ENCODE measurements at places on chromosomes 3 and 15.

- DNase-seq = no peak
These were observed 26.3 kb downstream of the NDUFB4 start for GRCh38 chr3:120622457-120622856.

- DNase-seq = peak; percentile 29
These were observed 617.4 kb downstream of the CADM2 start for GRCh38 chr3:85576091-85576690.

DNA sequence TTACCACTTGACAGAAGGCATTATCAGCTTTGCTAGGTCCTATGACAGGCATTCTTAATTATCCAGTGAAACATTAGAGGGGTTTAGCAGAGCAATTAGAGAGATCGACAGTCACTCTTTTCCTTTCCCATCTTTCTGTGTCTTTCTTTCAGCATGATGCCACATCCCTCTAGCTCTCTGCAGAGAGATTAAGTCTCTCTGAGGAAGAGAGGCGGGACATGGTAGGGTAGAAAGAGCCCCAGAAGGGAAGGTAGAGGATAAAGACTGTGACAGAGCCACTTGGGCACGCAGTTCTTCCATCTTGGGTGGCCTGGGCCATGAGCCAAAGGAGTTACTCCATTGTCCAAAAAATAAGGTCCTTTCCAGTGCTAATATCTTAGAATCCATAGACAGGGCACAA is 55.8 kb downstream of the HHLA2 start:
- no peak for DNase-seq

DNA sequence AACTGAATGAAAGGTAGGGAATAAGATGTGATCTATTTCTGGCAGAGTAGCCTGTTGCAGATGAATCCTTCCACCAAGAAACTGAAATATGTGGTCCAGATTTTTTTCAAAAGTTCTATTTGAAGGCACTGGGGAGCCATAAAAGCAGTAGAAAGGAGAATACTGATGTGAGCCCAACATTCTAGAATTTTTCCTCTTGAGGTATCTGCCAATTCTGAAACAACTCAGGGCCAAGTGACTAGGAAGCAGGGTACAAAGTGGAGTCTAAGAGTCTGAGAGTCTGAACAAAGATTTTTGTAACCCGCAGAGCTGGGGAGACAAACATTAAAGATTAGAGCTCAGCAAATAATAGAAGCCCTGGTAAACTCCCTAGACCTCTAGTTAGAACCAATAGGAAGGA is 58.3 kb upstream of the SLCO3A1 start:
- DNase-seq = no peak

DNA sequence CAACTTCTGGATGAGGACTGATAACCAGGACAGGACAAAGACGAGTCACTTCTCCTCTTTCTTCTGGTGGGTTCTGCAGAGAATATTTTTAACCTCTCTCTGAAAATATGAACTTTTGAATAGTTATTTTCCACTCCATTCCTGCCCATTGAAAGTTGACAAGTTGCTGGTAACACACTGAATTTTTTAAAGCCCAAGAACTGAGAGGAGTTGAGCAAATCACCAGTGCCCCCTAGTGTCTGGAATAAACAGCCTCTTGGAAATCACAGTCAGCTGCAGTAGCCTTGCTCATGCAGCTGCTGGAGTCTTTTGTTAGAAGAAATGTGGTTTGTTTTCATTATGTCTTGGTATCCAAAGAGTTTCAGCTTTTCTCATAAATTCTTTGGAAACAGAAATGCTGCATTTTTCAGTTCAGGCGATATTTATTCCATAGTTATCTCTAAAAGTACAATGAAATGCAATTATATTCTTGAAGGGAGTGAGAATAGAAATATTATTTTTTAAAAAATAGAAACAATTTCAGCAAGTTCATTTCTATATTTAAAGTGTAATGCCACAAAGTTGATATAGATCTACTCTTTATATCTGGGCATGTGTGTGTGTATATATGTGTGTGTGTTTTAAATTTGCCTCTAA is 741.0 kb upstream of the CBLB start:
- peak; percentile 86 for DNase-seq

Data from Daoy (cell line).